ENCODE measurements at places on chromosomes 1 and 21. TPM values are rescaled to one million over a fixed set of nuclear protein-coding genes. Genes with fewer than 3 reads are reported as not detected.

- no peak for DNase-seq
Measured at GRCh38 chr1:53810007-53810406, 28.1 kb downstream of the NDC1 start.

- peak; percentile 47 for DNase-seq
Measured at GRCh38 chr1:192830595-192831246, 21.9 kb downstream of the RGS2 start.

- DNase-seq: no peak
Measured at GRCh38 chr1:109628540-109629321, 9.1 kb downstream of the AMPD2 start.

DNA sequence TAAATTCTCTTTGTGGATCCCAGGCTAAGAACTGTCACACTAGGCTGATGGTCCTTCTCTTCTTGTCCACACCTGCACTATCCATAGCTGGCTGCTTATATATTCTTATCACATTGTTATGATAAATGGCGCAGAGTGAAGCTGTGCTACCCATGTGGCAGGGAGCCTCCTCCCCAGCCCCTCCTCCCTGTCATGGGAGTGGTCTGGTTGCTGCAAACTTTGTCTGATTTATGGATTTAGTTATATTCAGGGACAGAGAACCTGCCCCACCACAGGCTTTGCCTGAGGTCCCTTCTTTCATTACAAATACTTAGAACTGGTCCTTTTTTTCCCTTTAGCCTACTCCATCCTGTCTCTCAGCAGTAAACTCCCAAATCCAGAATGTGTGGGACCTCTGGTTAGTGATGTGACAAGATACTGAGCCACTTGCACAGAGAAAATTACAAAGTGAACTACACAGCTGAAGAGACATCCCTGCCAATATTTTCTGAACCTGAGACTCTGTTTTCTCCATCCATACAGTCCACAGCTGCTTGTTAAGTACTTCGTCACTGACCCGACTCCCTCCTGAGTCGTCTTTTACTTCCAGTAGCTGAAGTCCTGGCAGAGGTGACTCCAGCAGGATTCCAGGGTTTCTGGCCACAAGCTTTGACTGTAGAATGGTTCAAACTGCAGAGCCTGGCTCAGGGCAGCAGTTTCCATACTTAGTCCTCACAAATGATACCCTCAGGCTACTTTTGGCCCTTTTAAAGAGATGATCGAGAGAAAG lies 37.6 kb downstream of the PTGFRN start:
- peak; percentile 96 for DNase-seq

DNA sequence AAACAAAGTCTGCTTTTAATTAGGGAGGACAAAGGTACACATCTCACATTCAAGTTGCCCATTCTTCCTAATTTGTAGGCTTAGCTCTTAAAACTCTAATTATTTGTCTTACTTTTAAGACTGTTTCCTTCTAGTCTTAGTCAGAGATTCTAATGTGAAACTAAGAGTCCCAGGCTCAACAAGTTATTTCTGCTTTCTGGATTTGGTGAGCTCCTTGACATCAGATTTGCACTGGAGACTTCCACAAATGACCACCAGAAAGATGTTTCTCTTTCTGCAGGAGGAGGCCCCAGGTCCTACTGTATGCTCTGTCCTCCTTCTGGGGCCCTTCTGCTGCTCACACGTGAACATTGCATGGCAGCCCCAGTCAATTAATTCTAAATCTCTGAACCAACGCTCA lies 194.2 kb upstream of the JUN start:
- DNase-seq: no peak

GRCh38 chr1:180640531-180640949 lies 8.7 kb downstream of the XPR1 start:
- DNase-seq: no peak

DNA sequence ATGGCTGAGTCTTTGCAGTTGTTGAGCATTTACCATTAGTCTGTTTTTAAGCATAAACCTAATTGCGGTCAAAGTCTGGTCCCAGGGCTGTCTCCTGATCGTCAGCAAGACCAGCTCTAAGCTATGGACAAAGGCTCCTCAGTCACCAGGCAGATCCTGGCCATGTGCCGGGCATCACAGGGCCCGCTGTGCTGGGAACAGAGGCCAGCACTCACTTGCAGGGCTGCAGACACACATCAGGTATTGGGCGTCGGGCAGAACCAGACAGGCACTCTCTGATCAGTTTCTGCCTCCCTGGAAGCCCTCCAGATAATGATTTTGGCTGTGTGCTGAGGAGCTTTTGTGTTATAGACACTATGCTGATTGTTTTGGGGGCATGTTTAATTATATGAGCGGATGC lies 26.6 kb downstream of the TMEM51 start:
- no peak for DNase-seq

GRCh38 chr1:198075296-198075695 lies 81.5 kb upstream of the NEK7 start:
- no peak for DNase-seq

- no peak for DNase-seq
Measured at GRCh38 chr1:40898431-40898901, 36.3 kb upstream of the CITED4 start.

DNA sequence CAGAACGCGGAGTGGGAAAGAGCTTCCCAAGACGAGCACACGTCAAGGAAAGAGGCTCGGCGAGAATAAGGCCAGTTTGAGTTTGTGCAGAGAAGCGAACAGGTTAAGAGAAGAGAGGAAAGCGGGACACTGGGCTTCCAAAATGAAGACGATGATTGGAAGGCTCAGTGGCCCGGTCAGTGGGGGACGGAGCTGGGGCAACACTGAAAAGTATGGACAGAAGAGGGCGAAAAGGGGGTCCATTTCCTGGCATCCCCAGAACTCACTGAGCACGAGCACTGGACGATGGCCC lies 258 bp downstream of the CCT3 start:
- no peak for DNase-seq

- DNase-seq: no peak
Measured at GRCh38 chr1:31005198-31005597, 60.3 kb downstream of the PUM1 start.

- no peak for DNase-seq
Measured at GRCh38 chr1:152325111-152325510, at the start of gene FLG. TSS of gene FLG (minus strand) at chr1:152325239. CDS start at chr1:152315456, 9,783 bp downstream.

- DNase-seq: no peak
Measured at GRCh38 chr1:199918196-199918769, 109.2 kb upstream of the NR5A2 start.

GRCh38 chr1:228351850-228352249 lies 54.8 kb downstream of the TRIM11 start:
- DNase-seq: no peak

- DNase-seq: no peak
Measured at GRCh38 chr1:98003442-98003841, 82.6 kb upstream of the DPYD start.

DNA sequence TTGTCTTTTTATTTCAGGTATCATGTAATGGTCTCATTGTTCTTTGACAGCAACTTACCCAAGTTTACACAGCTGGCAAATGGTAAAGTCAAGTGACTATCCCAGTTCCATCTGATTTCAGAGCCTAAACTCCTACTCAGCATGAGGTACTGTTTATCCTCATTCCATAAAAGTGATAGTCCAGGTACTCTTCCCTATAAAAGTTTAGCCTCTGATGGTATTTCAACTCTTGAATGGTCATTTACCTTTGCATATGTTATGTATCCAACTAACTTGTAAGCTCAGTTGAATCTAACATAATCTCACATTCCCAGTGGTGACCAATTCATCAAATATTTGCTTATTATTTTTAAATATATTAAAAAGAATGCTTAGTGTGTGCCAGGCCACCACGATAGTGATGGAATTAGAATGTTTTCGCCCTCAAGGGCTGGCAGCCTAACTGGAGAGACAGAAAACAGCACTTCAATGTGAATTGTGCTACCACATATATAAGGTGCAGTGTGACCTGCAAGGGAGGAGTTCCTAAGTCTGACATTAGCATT lies 307.1 kb downstream of the CTH start:
- no peak for DNase-seq

DNA sequence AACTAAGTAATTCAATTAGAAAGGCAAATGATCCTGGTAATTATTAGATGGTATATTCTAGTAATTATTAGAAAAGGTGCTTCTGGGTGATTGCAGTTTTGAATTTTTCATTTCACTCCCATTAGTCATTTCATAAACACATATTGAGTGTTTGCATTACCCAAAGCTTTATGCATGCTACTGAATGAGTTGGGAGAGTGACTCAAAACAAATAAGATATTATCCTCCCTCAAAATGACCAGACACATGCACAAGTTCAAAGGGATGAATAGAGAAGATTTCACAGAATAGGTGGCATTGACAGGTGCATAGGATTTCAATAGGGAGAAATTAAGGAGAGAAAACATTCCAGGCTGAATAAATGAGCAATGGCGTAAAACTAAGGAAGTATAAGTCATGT lies 84.7 kb downstream of the PHTF1 start:
- no peak for DNase-seq

- DNase-seq: no peak
Measured at GRCh38 chr1:1074631-1075147, 583 bp upstream of the RNF223 start.

DNA sequence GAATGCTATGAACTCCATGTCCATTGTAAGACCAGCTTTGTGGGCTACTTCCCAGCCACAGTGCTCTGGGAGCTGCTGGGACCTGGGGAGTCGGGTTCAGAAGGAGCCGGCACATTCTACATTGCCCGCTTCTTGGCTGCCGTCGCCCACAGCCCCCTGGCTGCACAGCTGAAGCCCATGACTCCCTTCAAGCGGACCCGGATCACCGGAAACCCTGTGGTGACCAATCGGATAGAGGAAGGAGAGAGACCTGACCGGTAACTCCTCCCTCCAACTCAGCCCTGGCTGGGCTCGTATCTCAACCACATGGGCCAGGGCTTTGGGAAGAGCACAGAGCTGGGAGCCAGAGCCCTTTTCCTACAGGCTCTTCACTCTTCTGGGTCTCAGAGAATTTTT lies 15.4 kb downstream of the MOV10 start:
- no peak for DNase-seq

GRCh38 chr1:37954316-37954971 lies 7.6 kb upstream of the INPP5B start:
- no peak for DNase-seq

GRCh38 chr1:51301152-51301843 lies 29.1 kb downstream of the TTC39A start:
- DNase-seq: no peak

The CDK18 gene
- total RNA-seq: 3.1 TPM

The TBX15 gene
- total RNA-seq: 41.4 TPM

The TNFRSF4 gene
- total RNA-seq: 3.2 TPM

The DLGAP3 gene
- total RNA-seq: 0.22 TPM

The IL10 gene
- total RNA-seq: 1.1 TPM

The FCGR2B gene
- 0.22 TPM for total RNA-seq

The CCDC30 gene
- total RNA-seq: 1.7 TPM

The LCE3B gene
- total RNA-seq: not detected

The HES3 gene
- not detected for total RNA-seq

The RNU1-4 gene
- 2,384 TPM for total RNA-seq

The GIPC2 gene
- total RNA-seq: 0.84 TPM

The CD84 gene
- 2.0 TPM for total RNA-seq
